Breast epithelium (tissue), 4 donors: ENCODE measurements at places on chromosomes 2 and 18. TPM values are rescaled to one million over a fixed set of nuclear protein-coding genes. Genes with fewer than 3 reads are reported as not detected.

- DNase-seq = no peak
- H3K27me3 ChIP-seq = no peaks in the 10 kb centered on the region
- H3K36me3 ChIP-seq = no peaks in the 10 kb centered on the region
- H3K4me1 ChIP-seq = no peaks in the 10 kb centered on the region
- no peak overlapping the region for H3K27ac ChIP-seq
Measured at GRCh38 chr2:207819839-207820784, 50.4 kb upstream of the FZD5 start.

- H3K27ac ChIP-seq = no peak overlapping the region
- no peak overlapping the region for H3K4me3 ChIP-seq
- H3K27me3 ChIP-seq = no peaks in the 10 kb centered on the region
- H3K36me3 ChIP-seq = no peaks in the 10 kb centered on the region
- no peak for DNase-seq
Measured at GRCh38 chr2:32758232-32758631, 130.4 kb downstream of the TTC27 start.

- DNase-seq = no peak
- no peak overlapping the region for H3K4me3 ChIP-seq
- no peaks in the 10 kb centered on the region for H3K36me3 ChIP-seq
- no peaks in the 10 kb centered on the region for H3K27me3 ChIP-seq
- H3K27ac ChIP-seq = no peak overlapping the region
- H3K4me1 ChIP-seq = no peaks in the 10 kb centered on the region
Measured at GRCh38 chr2:120881981-120882788, 146.5 kb downstream of the GLI2 start.

DNA sequence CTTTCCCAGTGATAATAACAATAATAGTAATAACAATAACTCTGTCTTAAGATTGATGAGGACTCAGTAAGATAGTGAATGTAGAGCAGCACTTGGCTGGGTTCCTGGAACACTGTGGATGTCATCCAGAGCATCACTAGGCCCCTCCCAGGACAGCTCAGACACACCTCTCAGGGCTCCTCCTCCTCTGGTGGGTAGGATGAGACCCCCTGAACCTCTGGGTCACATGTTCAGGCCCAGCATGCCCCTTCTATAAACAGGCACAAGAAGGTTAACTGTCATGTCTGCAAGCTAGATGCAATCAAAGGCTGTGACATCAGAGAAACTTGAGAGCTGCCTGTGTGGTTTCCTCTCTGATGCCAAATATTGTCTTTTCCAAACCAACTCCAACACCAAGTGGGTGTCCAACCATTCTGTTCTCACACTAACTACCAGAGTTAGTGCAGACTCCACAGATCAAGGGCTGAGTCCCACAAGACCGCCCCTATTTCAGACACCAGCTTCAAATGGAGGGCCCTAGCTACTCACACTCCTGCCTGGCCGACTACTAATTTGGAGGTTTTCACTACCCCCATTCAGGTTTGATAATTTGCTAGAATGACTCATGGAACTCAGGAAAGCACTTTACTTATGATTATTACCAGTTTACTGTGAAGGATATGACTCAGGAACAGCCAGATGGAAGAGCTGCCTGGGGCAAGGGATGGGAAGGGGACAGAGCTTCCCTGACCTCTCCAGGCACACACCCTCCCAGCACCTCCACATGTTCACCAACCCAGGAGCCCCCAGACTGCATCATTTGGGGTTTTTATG, 46.4 kb upstream of the BZW1 start:
- no peak for DNase-seq
- H3K36me3 ChIP-seq = no peaks in the 10 kb centered on the region
- H3K4me3 ChIP-seq = no peak overlapping the region
- peak overlapping the region; percentile 61 for H3K27ac ChIP-seq

Gene ARMC9
- 20.8 TPM for total RNA-seq

Gene GKN2
- not detected for total RNA-seq

DNA sequence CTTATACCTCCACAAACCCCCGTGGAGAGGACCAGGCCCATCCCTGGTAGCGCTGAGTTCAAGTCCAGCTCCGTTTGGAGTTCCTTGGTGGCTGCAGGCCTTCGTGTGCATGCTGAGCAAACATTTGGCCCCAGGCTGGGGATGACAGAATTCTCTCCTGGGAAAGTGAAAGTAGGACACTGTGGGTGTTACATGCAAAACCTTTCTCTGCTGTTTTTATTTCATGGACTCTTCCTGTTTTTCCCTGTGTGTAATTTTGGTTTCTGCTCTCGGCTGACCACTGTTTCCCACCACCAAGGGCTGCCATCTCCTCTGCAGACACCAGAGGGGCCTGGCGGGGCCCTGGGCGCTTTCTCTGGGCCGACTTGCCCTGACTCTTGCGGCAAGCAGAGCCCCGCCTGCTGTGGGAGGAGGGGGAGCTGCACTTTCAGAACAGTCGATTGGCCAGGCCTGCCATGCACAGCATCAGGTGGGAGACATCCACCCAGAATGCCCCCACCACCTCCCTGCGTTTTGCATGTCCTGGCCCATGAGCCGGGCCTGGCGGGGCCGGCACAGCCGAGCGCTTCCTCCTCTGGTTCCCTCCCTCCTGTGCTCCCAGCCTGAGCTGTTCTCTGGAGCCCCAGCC, 102.4 kb downstream of the CABLES1 start:
- H3K27ac ChIP-seq = peak overlapping the region; percentile 92
- peak overlapping the region; percentile 1 for H3K4me3 ChIP-seq
- H3K36me3 ChIP-seq = no peaks in the 10 kb centered on the region
- peaks cover 13% of the 10 kb centered on the region for H3K4me1 ChIP-seq
